Stimulated activated CD8-positive, alpha-beta memory T cell treated with anti-CD3 and anti-CD28 coated beads, Interleukin-15, amount 100 ng/mL, for 4 hours (primary cell): ENCODE measurements at places on chromosomes 3 and 15.
A peak's percentile ranks its signal among the peaks of the same experiment; 100 is the strongest.

DNA sequence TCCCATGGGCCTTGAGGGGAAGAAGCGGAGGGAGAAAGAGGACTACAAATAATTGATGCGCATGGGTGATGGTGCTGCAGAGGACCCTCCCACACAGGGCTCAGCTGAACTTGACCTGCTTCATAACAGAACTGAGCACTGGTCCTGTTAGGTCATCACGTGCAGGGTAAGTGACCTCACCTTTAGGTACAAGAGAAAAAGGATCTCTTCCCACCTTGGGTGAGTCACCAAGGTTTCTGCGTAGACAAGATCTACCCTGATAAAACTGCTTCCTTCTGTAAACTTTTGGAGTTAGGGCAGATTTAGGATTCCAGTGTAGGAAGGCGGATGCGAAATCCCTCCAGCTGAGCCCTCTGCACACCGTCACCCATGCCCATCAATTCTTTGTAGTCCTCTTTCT is 67.1 kb downstream of the FEM1B start:
- DNase-seq, result no peak

GRCh38 chr3:102129760-102130608 is 280.7 kb downstream of the NFKBIZ start:
- DNase-seq, result no peak

- no peak for DNase-seq
These were observed 4.3 kb downstream of the IRAK2 start for GRCh38 chr3:10169000-10169496.

DNA sequence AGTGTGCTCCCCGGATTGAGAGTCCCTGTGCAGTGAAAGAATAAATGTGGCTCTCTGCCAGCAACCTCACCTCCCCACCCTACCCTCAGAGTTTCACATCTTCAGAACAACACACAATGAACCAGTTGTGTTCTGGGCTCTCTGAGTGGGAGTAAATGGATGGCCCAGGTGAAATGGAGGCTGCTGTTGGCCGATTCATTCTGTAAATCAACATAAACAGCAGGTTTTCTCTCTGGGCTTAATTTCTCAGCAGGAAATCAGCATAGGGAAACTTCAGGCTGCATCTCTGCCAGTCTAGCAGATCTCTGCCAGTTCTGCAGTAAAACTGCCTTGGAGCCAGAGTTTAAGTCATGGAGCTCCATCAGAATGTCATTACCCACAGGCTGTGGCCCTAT is 54.6 kb upstream of the FURIN start:
- DNase-seq, result no peak

GRCh38 chr15:89168316-89168833 is 53.0 kb downstream of the RLBP1 start:
- no peak for DNase-seq

DNA sequence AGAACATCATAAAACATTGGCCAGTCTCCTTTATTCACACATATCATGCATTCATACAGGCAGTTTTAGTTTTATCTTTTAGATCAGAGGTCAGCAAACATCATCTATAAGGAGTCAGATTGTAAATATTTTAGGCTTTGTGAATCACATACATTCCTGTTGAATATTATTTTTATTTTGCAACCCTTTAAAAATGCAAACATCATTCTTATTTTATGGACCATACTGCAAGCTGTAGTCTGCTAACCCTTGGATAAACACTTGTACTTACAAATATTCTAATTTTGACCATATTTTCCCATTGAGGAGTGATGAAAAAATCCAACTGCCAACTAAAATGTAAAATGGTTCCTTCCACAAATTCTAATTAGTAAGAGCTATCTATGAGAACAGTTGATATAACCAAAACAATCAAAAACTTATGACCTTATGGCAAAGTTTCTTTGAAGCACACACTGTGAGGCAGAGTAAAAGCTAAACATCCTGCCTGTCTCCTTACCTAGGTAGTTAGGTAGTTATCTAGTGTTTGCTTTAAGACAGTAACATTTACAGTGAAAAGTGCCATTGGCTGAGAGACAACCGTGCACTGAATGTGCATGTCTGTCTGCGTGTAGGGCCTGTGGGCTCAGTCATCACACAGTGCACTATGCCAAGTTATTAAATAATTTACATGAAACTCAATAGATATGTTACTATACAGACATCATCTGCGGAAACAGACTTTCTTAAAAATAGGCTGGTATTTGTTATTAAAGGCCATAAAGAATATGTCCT is 57.7 kb downstream of the PIK3R4 start:
- no peak for DNase-seq

GRCh38 chr15:88274553-88275460 is 18.3 kb upstream of the NTRK3 start:
- DNase-seq, result peak; percentile 2

GRCh38 chr15:27767918-27768640 is 331.0 kb downstream of the OCA2 start:
- DNase-seq, result no peak

DNA sequence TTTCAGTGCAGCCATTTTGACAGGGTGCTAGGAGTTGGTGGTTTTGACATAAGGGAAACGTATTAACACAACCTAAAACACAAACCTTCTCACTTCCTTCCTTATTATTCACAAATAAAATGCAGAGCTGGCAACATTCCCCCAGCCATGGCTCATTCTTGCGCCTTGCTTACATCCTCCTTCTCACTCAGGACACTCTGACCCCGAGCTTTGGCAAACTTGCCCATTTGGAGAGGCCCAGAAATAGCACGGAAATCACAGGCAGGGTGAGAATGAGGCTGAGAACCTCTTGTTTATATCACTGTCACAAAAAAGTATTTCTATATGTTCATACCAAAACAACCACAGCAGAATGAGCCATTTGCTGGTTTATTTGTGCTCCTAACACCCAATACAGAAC is 244.3 kb downstream of the NTRK3 start:
- DNase-seq, result no peak

DNA sequence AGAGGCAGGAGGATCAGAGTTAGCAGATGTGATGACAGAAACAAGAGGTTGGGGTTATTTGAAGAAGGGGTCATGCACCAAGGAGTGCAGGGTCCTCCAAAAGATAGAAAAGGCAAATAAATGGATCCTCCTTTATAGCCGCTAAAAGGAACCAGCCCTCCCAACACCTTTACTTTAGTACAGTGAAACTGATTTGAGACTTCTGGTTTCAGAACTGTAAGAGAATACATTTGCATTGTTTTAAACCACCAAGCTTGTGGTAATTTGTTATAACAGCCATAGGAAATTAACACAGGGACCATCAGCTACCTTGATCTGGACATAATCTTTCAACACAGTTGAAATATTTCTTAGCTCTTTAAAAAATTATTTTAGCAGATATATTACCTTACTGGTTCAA is 166.6 kb downstream of the TIGIT start:
- DNase-seq, result no peak

DNA sequence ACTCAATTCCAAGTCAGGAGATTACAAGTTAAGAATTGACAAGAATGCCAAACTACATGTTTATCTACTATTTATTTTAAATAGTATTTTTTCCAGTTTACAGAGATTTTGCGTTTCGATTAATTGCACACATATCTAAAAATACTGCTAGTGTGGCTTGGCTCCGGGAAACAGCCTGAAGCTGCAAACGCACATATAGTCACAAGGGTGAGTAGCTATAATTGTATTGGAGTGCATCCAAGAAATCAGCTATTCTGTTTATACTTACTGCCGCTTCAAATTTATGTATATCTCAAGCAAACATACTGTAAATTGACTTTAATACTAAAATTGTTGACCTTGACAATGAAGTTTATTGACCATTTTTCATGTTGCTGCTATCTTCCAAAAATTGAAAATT is 77.0 kb upstream of the PLSCR5 start:
- DNase-seq, result no peak

DNA sequence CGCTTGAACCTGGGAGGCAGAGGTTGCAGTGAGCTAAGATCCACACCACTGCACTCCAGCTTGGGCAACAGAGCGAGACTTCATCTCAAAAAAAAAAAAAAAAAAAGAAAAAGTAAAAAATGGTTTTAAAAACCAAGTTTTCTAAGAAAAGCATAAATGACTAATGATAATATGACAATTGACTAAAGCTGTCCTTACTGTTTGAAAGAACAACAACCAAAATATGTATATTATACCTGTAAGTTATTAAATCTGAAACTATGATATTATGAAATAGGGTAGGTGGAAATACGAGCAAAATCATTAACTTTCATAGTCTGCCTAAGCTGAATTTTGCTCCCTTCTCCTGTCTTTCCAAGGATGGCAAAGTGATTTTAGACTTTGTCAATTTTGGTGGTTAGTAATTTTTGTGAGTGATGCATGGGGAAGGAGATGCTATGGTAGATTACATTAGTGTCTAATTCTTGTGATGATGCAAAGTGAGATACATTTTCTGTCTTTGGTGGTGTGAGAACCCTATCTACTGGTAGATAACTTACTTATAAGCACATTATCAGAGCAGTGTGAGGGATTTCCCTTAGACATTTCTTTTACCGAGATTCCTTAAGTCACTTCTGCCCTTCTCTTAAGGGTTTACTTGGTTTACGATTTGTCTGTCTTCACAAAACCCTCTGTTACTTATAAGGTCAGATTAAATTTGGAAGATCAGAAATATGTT is 10.6 kb upstream of the CHD2 start:
- DNase-seq, result no peak
